GM03348 (cell line): ENCODE measurements at places on chromosomes 6 and 20.

- DNase-seq: no peak
These were observed 16.2 kb upstream of the SLC22A16 start for GRCh38 chr6:110492584-110492983.

GRCh38 chr6:99467509-99468106, 42.5 kb upstream of the PNISR start:
- DNase-seq: peak; percentile 60

- DNase-seq: peak; percentile 44
These were observed 12.2 kb downstream of the TGIF2 start for GRCh38 chr20:36585410-36586125.

DNA sequence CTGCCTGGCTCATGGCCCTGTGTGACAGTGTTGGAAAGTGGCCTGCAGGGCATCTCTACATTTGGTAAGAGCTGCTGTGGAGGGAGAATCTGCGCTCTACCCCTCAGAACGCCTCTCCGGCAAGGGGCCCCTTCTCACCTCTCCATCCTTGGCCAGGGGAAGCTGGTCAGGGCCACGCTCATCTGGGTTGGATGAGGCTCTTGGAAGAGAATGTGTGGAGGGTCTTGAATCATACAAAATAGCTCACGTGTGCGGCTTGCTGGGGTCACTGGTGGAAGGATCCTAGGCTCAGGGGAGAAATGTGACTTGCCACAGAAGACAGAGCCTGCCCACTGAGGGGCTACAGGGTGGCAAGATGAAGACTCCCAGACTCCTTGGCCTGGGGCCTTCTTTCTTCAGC, 105.0 kb downstream of the SCML4 start:
- DNase-seq: no peak

GRCh38 chr6:113182370-113183141, 674.6 kb upstream of the MARCKS start:
- peak; percentile 59 for DNase-seq

- no peak for DNase-seq
These were observed 40.5 kb downstream of the BEND6 start for GRCh38 chr6:56995347-56995902.

DNA sequence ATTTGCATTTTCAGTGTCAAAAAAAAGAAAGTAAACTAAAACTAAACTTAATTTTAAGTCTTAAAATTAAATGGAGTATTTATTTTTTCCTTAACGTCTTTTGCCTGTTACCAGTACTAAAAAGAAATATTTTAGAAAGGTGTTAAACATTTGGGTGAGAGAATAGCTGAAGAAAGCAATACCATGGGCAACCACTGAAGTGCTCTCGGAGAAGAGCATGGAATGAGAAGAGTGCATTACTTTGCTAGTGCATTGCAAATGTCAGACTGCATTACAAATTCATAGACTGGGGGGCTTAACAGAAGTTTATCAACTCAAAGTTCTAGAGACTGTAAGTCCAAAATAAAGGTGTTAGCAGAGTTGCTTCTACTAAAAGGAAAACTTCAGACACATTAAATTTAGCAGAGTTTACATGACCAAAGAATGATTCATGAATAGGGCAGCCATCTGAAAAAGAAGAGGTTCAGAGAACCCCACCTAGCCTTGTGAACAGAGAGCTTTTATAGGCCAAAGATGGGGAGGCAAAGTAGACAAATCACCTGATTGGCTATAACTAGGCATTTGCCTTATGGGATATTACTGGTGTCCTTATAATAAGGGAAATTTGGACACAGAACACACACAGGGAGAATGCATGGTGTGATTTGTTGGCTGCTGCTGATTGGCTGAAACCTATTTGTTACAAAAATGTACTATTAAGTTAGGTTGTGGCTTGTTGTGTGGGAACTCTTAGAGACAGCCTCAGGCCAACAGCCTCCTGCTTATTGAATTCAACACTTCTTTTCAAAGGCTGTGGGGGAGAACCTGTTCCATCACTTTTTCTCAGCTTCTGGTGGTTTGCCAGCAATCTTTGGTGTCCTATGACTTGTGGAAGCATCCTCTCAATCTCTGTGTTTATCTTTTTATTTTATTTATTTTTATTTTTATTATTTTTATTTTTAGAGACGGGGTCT, 106.7 kb upstream of the RREB1 start:
- DNase-seq: no peak

DNA sequence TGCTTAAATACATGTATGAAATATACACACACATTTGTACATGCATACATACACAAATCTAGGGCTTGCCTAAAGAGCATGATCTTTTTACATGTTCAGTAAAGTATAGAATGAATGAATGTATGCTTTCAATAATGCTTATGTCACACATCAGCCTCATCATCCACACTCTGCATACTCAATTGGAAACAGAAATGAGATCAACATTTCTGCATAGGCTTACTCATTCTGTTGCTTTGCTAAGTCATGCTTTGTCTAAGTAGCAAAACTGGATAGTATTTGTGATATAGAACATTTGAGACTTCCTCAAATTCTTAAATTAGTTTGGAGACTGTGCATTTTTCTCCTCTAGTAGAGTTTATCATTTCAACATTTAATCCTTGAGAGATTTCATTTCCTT, 343.3 kb downstream of the ADGRB3 start:
- no peak for DNase-seq

DNA sequence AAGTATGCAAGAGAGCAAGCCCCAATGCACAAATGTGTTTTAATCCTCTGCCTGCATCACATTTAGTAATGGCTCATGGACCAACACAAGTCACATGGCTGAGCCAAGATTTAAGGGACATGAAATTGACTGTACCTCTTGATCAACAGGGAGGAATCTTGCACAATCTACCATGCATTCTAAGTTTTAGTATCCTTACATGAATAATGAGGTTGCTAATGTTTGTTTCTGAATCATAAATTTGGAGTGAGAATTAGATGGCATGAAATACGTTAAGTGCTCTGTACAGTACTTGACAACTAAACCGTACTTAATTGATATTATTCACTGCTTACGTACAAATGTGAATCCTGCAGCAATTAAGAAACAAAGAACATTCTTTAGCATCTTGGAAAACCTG, 553.8 kb upstream of the JAG1 start:
- DNase-seq: no peak

DNA sequence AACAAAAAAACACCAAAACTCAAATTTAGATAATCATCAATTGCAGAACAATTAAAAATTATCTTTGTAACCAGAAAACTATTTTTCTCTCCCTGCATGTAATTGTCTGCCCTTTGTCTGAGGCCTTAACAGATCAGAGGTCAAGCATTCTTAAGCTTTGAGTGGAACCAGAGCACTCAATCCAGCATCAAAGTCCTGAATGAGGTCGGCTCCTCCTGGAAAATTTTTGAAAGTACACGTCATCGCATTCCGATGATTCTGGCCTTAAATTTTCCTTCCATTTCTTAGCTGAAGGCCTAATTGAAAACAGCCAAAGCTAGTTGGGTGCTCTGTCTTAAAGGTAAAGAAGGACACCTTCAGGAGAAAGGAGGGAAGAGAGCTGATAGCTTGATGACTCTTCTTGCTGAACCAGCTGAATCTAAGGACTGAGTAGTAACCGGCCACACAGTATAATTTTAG, 510.2 kb upstream of the SULF2 start:
- DNase-seq: peak; percentile 88

- no peak for DNase-seq
These were observed 72.4 kb downstream of the HACE1 start for GRCh38 chr6:104787305-104787704.

DNA sequence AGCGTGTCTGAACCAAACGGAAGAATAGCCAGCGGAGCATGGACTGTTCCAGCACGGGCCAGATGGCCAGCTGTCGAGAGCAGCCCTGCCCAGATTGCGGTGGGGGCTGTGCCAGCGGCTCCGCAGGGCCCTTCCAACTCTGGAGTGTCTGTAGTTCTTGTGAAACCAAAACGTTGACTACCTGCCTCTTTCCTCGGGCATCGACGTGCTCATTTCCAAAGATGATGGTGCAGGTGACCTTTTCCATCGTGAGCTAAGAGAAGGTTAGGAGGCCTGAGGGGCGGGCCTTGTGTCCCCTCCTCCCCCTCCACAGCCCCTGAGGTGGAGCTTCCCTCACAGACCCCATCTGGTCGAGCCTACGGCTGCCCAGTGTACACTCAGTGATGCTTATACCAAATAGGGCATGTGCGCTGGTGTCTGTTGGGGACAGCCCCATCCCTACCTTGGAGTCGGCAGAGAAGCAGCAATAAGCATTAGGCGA, 12.9 kb upstream of the C20orf144 start:
- peak; percentile 54 for DNase-seq

- no peak for DNase-seq
These were observed 136.1 kb upstream of the SUPT3H start for GRCh38 chr6:45513843-45514242.

DNA sequence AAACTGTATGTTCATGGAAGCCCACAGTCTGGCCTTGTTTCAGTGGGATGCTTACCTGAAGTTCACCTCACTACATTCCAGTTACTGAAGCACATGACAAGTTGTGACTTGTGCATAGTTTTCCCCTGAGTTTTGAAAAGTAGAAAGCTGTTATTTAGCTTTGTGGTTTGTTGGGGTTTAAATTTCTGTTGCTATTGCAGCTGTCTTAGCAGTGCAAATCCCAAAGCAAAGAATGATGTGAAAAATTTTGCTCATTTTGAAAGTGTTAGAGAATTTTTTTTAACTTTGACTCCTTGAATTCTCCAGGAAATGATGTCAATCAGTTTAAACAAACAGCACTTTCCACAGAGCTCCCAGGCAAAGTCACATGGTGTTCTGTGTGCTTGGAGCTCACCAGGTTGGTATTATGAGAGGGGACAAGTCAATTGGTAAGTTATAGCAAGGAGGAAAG, 268.4 kb downstream of the ADGRG6 start:
- peak; percentile 24 for DNase-seq

DNA sequence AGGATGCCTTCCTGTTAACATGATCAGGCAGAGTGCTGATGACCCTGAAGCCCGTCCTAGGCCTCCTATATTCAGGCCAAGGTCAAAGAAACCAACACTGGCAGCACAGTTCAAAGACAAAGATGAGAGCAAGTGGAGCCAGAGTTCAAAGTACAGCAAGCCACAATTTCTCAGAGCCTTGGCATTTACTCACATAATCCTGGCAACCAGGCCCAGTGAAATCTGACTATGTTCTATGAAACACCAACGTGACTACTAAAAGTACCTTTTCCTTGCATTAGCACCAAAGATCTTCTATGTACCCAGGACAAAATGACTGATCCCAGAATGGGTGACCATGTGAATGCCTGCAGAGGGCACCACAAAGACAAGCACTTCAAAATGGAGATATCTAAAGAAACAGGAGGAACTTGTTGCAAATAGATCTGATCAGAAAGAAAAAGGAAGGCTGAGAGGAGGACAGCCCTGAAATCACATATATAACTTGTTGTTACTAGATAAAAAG, 3.9 kb downstream of the NFS1 start:
- no peak for DNase-seq

- DNase-seq: no peak
These were observed 20.7 kb upstream of the CGA start for GRCh38 chr6:87115402-87116135.

DNA sequence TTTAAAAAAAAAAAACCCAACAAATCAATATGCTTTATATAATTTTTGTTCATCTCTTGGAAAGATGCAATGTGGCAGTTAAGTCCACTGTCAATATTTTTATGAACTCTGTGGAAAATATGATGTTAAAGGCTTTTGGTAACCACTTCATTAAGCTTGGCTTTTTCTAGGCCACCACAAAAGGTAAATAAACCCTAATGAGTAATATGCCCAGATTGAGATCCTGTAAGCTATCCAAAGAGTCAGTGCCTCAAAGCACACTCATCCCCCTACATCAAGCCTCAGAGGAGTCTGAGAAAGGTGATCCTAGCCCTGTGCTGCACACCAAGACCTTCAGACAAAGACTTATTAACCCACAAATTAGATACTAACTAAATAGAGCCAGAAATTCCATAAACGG, 121.1 kb downstream of the CDC5L start:
- DNase-seq: peak; percentile 41

DNA sequence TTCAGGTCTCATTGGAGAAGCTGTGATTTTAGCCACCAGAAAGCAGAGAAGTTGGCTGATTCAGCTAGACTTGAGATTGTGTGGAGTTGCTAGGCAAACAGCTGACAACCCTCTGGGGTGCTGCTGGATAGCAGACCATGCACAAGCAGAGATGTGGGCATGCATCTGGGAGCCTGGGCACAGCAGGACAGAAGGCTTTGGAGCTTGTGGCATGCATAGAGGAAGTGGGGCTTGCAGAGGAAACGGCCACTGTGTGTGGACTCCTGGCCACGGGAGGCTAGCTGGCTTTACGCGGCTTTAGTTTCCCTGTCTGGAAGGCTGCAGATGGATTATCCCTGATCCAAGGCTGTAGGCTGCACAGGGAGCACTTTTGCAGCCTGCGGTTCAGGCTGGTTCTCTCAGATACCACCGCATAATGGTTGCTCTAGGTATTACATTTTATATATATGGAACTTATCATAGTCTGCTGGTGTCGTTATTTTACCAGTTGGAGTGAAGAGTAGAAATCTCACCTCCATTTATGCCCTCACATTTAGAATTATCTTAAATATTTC, 10.4 kb downstream of the ZNF831 start:
- DNase-seq: no peak

GRCh38 chr20:61991476-61991875, 74.2 kb downstream of the TAF4 start:
- DNase-seq: no peak
